ENCODE measurements at places on chromosomes 13 and 19. TPM values are rescaled to one million over a fixed set of nuclear protein-coding genes. Genes with fewer than 3 reads are reported as not detected.

DNA sequence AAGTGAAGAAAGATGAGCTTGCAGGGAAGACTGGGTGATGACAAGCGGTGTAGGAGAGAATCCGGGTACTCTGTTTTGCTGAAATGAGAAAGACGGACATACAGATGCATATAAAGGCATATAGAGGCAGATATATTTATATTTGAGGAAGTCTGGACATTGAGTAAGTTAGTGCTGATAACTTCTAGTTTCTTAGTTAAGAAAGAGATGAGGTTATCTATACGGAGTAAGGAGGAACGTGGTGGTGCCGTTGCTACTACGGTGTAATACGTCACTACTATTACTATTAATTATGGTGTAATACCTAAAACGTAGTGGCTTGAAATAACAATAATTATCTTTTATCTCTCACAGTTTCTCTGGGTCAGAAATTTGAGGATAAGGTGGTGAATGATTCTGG, 9.8 kb upstream of the CPB2 start:
- no peak for DNase-seq

DNA sequence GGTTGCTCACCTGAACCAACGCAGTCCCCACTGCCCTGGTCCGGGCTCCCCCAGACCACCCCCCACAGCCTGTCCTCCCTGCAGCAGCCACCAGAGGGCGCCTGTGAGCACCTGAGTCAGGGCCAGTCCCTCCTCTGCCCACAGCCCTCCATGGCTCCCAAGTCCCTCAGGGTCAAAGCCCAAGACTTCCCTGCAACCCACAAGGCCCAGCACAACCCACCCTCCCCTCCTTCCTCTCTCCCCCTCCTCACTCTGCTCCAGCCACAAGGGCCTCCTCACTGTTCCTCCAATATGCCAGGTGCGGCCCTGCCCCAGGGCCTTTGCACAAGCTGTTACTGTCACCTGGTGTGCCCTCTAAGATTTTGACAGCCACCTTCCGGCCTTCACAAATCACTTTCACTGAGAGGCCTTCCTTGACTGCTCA, 10.9 kb downstream of the GNA15 start:
- peak; percentile 21 for DNase-seq

- DNase-seq, result no peak
Observed at GRCh38 chr19:42255766-42256745, 1.1 kb upstream of the ERF start.

- DNase-seq, result peak; percentile 37
Observed at GRCh38 chr19:13149628-13150186, 468 bp downstream of the STX10 start.

The MISP3 gene
- 5.4 TPM for total RNA-seq

GRCh38 chr13:66751691-66752090, 478.4 kb downstream of the PCDH9 start:
- DNase-seq, result no peak

The TINCR gene
- total RNA-seq, result 0.33 TPM

DNA sequence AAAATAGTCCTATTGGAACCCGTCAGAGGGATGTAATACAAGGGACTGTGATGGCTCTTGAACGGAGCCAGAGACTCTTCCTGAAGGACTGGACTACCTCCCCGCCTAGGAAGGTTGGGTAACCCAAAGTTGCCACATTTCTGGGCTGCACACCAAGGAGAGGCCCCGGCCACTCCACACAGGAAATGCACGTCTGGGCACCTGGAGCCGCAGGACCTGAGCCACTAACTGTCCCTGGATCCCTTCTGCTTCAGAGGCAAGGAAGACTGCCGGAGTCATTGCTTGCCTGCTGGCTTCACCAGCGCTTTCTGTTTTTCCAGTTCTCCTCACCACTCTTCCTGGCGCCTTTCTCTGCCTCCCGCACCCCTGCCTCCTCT, 1.2 kb upstream of the FLT1 start:
- no peak for DNase-seq

DNA sequence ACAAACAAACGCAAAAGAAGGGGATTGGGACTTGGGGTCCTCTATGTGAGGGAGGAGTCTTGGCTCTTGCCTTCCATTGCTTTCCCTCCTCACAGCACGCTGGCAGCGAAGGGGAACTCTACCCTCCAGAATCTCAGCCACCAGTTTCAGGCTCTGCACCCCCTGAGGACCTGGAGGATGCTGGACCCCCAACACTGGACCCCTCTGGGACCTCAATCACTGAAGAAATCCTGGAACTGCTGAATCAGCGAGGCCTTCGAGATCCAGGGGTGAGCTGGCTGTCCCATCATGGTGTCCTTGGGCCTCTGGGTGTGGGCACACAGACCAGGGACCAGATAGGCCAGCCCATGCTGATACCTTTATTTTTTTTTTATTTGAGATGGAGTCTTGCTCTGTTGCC, 9.6 kb downstream of the PLEKHG2 start:
- DNase-seq, result no peak

All from HepG2 (cell line).